Stomach (tissue), 19 donors: ENCODE measurements at places on chromosomes 12 and 14. TPM values are rescaled to one million over a fixed set of nuclear protein-coding genes. Genes with fewer than 3 reads are reported as not detected.

DNA sequence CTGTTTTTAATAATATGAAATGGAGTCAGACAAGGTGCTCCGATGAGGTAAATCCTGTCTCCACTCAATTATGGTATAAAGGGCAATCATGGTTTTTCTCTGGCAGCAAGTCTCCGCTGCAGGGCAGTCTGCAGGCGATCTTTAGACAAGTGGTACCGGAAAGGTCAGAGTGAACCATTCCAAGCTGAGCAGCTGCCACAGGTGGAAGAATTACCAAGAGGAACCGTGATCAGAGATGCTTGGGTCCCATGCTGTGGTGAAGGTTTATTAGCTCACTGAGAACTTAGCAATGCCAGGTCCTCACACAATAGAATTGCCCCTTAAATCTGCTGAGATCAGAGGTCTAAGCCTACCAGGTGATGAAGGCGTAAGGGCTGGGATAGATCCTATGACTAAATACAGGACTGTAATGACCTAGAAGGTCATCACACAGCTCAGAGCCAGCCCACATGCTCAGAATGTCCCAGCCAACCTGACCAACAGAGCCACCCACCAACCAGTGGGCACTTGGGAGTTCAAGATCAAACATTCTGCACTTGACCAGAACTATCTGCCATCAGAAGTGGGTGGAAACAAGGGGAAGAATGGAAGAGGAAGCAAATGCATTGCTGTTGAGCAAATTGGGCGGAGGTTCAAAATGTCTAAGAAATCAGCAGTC is 175.2 kb upstream of the BCL2L14 start:
- DNase-seq, result no peak

DNA sequence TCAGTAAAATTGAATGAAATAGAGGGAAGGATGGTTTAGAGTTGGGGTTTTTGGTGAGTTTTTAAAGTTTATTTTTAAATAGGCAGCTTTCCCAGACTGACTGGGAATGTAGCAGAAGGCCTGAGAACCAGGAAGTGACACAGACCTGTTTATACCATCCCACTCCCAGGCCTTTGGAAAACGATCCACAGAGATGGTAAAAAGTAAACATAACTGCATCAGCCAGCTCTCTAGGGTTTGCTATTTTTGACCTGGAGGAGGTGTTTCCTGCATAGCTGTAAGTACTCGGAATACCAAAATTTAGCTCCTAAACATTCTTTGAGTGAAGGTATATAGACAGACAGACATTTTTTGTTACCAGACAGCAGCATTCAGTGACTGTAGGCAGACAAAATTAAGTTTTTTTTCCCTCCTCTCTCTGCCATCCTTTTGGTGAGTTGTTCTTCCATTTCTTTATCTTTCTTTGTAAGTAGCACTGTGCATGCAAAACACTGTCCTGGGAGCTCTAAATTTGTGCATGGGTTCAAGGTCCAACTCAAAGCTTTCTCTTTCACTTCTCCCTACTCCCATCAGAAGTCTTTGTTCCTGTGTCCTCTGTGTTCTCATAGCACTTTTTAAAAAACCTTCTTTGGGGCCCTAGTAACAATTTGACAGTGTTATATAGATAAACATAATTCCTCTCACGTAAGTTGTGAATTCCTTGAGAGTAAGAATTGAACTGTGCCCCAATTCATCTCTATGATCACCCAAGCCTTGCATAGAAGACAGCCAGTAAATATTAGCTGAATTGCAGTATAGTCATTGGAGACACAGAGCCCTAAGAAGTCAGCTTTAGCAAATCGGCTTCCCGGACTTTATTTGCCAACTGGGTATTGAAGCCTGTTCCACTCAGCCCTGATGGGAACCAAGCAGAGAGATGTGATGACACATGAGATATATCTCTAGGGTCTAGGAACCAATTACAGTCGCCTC is 37.4 kb downstream of the SUSD6 start:
- no peak for DNase-seq

DNA sequence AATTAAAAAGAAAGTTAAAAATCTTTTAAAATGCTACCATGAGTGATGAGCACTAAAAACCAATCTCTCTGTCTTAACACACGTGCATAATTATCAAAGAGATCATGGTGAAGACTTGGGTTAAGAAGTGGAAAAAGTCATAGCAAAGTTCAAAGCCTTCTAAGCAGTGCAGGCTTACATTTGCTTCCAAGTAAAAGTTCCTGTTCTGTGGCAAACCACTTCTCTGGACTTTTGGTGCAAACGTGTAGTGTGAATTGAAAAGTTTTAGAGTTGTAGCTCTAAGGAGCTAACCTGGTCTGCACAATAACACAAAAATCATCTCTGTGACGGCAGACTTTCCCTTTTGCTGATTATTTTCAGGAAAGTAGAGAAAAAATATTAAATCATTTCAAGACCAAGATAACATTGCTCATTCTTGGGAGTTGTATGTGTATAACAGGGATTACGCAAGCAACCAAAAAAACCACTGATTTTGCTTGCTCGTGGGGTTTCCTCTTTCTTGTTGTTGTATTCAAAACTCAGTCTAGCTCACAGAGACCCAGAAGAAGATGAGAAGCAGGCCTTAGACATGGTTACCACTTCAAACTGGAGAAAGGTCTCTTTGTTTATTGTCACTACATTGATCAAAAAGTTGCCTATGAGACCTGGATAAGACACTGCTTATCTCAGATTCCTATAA is 2.3 kb upstream of the GLIPR1 start:
- DNase-seq, result peak; percentile 52

STAB2 gene
- not detected for total RNA-seq

PTHLH gene
- 0.58 TPM for total RNA-seq
